ENCODE measurements at places on chromosomes 16 and 17. TPM values are rescaled to one million over a fixed set of nuclear protein-coding genes. Genes with fewer than 3 reads are reported as not detected.

DNA sequence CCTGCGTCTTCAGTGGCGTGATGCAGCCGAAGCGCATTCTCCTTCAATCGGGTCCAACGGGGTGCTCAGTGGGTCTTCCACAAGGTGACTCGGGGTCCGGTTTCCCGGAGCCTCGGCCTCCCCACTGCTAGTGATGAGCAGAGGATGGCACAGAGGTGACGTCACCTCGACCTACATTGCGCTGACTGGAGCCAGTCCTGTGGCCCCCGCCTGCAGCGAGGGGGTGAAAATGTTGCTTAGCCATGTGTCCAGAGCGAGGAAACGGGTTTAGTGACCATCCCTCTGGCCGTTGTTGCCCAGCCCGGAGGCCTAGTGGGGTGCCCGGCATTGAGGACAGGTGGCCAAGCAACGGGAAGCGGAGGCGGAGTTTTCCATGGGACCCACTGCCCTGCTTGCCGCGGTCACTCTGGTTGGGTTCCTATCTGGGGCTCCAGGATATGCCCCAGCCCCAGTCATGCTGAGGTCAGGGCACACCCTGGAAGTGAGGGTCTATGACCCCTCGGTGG, 190.6 kb upstream of the CIBAR2 start:
- no peak for DNase-seq

DNA sequence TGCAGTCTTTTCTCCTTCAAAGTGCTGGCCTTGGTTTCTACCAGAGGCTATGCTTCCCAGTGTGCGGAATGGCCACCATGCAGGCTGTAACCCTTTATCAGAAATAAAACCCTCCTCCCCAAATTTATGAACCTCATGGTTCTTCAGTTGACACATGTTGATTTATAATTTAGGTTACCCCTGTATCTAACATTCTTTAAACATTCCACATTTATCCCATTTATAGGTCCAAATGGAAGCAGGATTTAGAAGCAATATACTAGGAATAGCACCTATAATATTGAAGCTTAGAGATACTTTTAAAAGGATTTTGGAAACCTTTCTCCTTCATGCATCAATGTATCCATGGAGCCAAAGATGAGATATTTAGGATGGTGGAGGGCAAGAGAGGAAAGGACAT, 438.8 kb upstream of the C16orf82 start:
- DNase-seq = no peak

- DNase-seq = peak; percentile 94
Measured at GRCh38 chr17:39197380-39198185, at the start of gene CACNB1. CACNB1 (minus strand) TSS chr17:39197669; CDS start chr17:39197495, 174 bp downstream.

DNA sequence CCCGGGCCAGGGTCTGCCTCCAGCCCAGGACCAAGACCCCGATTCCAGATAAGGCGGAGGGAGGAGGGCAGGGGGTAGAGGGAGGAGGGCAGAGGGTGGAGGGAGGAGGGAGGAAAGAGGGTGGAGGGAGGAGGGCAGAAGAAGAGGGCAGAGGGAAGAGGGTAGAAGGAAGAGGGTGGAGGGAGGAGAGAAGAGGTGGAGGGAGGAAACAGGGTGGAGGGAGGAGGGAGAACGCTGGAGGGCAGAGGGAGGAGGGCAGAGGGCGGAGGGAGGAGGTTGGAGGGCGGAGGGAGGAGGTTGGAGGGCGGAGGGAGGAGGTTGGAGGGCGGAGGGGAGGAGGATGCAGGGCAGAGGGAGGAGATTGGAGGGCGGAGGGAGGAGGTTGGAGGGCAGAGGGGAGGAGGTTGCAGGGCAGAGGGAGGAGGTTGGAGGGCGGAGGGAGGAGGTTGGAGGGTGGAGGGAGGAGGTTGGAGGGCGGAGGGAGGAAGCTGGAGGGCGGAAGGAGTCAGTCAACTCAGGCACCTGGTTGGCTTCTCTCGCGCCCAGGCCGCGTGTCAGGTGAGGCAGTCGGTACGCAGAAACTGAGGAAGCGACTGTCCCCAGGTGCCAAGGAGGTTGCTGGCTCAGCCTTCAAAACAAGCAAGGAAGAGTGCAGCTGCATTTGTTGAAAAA, 65.2 kb downstream of the KLHDC4 start:
- no peak for DNase-seq

DNA sequence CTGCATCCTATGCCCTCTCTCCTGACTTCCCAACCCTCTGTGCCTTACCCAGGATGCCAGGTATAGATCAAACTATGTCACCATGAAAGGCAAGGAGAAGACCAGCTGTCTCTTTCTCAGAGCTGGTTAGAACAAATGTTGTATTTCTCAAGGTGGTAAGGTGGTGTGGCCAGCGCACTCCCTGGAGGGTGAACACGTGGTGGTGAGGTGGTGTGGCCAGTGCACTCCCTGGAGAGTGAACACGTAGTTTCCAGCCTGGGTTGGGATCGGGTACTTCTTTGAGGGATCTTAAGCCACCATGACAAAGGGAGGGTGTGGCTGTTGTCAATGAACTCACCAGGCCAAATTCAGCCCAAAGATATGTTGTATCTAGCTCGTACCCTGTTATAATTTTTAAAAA, 26.8 kb downstream of the KATNIP start:
- DNase-seq = no peak

Gene ANKRD40CL
- total RNA-seq = not detected

Gene MRPL27
- 98.5 TPM for total RNA-seq
